ENCODE measurements at places on chromosomes 5 and 9.
A peak's percentile ranks its signal among the peaks of the same experiment; 100 is the strongest.

DNA sequence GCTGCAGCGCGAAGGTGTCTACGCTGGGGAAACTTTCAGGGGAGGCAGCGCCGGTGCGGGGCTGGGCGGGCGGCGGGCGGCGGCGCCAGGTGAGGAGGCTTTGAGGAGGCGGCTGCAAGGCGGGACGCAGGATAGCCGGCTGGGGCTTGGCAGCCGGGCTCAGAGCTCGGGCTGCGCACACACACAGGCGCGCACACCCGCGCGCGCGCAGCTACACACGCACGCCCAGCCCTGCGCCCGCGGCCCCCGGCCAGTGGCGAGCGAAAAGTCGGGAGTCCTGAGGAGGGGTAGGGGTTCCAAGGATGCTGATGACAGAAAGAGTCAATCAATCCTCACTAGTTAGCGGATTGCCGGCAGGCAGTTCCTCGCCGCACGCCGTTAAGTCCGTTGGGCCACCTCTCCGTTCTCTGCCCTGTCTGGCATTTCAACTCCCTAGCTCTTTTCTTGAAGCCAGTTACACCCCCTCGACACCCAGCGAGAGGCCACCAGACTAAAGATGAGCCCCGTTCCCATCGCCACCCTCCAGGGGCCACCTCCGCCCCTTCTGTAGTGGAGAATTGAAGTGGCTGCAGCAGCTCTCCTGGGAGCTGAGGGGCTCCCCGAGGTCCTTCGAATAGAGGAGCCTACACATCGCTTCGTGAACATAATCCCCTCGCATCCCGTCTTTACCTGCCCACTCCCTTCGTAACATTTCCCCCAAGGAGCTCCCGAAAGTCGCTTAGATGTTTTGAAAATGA lies 1640.3 kb upstream of the C9orf72 start:
- DNase-seq: peak; percentile 78

- DNase-seq: no peak
Measured at GRCh38 chr5:107011605-107012004, 659.1 kb downstream of the EFNA5 start.

GRCh38 chr5:65871182-65871581 lies 55.2 kb upstream of the ERBIN start:
- DNase-seq: no peak

GRCh38 chr9:84408416-84408815 lies 67.9 kb upstream of the SLC28A3 start:
- DNase-seq: no peak

DNA sequence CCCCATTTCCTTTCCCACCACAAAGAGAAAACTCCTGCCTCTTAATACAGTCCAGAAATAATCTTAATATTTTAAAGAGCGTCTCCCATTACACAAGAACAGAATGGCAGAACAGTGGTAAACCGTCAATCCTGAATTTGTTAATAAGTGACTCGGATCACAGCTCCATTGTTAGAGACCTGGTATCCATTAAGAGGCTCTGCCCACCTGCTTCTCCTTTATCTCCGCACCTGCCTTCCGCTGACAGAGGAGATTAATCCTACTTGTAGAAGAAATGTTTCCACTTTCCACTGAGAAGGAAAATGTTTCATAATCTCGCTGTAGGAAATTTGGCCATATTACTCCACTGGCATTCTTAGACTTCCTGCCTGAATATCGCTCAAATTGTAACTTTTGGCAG lies 1493.2 kb downstream of the MAT2B start:
- no peak for DNase-seq

DNA sequence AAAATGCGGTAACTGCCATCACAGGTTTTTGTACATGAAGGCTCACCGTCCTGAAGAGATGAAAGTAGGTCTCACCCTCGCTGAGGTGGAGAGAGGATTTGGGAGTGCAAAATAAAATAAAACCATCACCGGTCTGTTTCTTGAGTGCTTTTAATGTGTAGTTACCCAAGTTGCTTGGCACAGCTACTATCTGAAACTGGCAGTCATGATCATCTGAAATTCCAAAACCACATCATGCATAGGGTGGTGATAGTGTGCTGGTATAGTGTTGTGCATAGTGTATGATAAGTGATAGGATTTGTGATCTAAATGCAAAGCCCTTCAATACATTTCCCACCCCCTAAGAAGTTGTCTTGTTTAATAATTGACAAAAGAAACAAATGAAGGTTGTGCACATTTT lies 381.3 kb downstream of the DMRT2 start:
- no peak for DNase-seq

- no peak for DNase-seq
Measured at GRCh38 chr5:174303035-174303434, 257.5 kb downstream of the NSG2 start.

DNA sequence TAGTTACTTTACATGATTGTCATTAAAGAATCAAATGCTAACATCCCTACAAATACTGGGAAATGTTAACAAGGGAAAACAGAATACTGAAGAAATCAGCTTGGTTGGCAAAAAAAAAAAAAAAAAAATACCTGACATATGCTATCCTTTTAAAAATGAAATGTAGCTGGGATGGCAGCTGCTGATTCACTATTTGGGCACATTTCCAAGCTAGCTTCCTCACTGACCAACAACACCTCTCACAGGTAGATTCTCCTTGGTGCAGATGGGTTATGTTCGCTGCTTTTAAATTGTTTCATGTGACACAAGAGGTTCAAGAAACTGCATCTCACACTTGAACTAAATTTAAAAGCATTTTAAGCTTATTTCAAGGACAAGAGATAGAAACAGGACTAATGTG lies 6.1 kb upstream of the PRUNE2 start:
- no peak for DNase-seq

DNA sequence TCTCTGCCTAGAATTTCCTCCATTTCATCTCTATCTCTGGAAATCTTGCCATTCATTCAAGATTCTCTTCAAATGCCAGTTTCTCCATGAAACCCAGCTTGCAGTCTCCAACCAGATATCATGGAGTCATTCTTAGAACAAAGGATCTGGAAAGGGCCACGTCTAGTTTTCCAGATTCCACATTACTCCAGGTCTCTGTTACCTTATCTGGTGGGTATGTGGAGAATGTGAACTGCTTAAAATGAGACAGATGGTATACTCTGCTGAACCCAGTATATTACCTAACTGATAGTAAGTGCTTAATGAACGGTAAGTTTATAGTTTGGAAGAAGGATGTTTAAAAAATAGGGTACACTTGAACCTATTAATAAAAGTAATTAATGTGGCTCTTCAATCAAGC lies 52.3 kb upstream of the ZSWIM6 start:
- no peak for DNase-seq
